Suprapubic skin (tissue), 4 donors: ENCODE measurements at places on chromosomes 6 and 20.

DNA sequence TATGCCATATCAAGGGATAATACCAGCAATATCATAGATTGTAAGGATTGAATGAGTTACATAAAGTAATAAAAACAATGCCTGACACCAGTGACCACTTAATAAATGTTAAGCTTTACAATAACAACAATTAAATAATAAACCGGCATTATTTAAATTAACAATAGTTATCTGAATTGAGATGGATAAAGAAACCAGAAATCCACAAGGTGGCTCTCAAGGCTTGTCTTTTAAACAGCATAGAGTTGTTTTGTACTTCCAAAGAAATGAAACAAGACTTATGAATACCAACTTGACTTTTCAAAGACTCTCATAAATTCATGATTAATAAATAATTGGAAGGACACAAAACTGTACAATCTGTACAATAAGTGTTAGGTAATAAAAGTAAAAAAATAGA, 203.1 kb downstream of the ASCC3 start:
- DNase-seq = no peak

DNA sequence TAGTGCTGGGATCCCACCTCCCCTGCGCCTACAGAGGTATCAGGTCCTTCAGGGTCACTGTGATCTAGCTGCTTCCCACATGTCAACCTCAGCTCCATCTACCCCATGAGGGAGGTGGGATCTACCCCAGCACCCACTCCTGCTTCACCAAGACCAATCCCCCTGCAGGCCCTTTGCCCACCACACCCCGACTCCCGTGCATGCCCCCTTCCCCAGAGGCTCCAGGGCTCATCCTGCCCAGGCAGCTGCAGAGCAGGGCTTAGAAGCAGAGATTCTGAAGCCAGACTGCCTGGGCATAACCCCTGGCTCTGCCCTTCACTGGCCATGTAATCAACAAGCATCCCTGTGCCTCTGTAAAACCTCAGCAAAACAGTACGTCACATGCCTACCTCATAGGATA, 17.5 kb downstream of the COL11A2 start:
- no peak for DNase-seq

- DNase-seq = no peak
These were observed 27.3 kb upstream of the LAMA2 start for GRCh38 chr6:128855581-128856085.

- DNase-seq = no peak
These were observed 239.6 kb upstream of the PLCB4 start for GRCh38 chr20:8829256-8829655.

DNA sequence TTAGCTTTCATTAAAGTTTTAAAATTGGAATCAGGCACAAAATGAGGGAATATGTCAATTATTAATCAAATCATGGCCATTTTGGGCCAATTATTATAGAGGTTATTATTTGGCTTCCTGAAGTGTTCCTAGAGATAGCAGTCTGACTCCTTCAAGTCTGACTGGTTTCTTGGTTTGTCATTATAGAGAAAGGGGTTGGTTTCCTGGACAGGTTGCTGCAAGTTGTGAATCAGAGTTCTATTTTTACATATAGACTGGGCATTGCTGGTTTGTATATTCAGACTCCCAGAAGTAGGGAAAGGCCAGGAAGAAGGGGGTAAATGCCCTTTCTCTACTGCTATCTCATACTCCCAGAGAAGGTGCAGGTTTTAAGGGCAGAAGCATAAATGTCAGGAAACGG, 121.4 kb upstream of the CEP162 start:
- no peak for DNase-seq

- DNase-seq = no peak
These were observed 229.7 kb upstream of the ASCC3 start for GRCh38 chr6:101110814-101111213.

- DNase-seq = no peak
These were observed 75.3 kb downstream of the SLC23A2 start for GRCh38 chr20:4925842-4926530.

DNA sequence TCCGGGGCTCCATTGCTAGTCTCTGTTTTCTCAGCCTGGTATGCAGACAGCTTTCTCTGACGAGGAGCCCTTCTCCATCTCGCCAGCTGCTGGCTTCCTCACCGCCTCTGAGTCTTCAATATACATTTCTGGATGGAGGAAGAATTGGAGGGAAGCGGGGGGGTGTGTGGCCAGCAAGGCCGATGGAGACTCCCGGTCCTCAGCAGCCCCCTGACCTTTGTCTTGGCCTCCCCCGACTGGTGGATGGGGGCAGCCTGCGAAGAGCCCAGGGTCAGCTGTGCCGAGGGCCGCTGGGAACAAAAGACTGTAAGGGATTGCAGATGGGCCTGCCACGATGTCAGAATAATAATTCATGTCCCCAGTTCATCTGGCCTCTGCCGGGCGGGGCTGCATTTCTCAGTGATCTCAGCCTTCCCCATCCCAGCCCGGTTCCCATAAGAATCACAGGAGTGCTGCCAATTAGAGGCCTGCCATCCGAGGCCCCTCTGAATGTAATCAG, 54.3 kb upstream of the STX16 start:
- no peak for DNase-seq

GRCh38 chr6:1130709-1131108, 181.2 kb upstream of the FOXQ1 start:
- no peak for DNase-seq

- DNase-seq = no peak
These were observed 29.6 kb downstream of the PMEPA1 start for GRCh38 chr20:57680131-57680716.

DNA sequence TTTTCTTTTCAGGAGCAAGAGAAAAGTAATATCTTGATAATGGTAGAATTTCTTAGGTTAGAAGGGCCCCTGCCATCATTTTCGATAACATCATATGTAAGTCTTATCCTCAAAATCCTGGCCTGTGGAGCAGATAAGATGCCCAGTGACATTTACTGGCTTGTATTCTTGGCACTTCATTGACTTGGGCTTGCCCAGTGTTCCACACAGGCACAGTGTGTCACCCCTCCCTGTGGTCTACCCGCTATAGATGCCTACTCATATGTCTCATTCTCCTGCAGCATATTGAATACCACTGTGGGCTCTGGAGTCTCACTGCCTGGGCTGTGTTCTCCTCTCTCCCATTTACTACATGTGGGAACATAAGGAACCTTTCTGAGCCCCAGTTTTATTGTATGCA, 105.0 kb downstream of the GRM1 start:
- DNase-seq = no peak

- DNase-seq = no peak
These were observed 98.3 kb downstream of the ELOVL5 start for GRCh38 chr6:53250176-53251032.

DNA sequence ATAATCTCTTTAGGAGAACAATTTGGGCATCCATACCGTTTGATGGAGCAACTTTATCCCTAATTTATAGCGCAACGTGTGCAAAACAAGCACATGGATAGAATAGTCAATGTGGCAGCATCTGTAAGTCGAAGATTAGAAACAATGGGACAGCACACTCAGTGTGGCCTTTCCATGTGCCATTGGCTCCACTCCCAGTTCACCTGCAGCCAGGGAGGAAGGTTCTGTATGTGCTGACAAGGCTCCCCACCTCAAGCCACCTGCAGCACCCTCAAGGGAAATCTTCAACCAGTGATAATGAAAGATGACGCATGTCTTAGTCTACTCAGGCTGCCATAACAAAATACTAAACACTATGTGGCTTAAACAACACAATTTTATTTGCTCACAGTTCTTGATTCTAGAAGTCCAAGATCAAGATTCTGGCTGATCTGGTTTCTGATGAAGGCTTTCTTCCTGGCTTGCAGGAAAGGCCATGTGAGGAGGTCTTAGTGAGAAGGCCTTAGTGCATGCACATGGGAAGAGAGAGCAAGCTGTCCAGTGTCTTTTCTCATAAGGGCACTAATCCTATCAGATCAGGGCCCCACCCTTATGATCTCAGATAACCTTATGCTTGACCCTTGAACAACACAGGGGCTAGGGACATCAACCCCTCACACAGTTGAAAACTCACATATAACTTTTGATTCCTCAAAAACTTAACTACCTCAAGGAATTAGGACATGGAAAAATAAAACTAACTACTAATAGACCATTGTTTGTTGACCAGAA, 34.9 kb upstream of the SHLD1 start:
- DNase-seq = no peak

- no peak for DNase-seq
These were observed 46.5 kb downstream of the PPARD start for GRCh38 chr6:35388772-35389352.

DNA sequence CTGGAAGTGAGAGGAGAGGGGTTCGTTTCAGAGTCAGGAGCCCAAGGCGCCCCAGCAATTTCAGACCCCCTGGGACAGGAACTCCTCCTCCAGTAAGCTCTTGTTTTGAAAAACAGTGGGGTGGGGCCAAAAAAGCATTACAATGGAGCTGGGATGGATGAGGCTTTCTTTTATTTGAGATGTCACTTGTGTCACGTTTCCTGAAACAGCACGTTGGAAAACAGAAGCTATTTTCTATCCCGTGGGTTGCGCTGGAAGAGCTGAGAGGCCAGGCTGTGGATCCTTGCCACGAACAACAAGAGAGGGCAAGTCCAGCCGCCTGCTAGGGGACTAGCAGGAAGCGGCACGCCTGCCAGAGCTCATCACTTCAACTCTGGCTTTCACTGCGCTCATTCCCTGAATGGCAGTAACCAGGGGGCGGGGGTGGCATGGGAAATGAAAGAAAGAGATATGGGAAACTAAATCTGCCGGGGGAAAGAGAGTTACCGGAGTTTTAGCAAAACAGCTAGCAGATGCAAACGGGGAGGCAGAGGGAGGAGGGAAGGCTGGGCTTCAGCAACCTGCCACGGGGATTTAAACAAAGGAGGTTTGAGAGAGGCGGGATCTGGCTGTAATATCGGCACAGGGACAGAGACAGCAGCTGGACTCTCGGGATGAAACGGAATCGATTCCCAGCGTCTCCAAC, 34.6 kb downstream of the GCNT2 start:
- peak; percentile 86 for DNase-seq

- no peak for DNase-seq
These were observed 1.7 kb downstream of the SHLD1 start for GRCh38 chr20:5751856-5752255.

- no peak for DNase-seq
These were observed 196.9 kb downstream of the AKAP7 start for GRCh38 chr6:131331873-131332781.

DNA sequence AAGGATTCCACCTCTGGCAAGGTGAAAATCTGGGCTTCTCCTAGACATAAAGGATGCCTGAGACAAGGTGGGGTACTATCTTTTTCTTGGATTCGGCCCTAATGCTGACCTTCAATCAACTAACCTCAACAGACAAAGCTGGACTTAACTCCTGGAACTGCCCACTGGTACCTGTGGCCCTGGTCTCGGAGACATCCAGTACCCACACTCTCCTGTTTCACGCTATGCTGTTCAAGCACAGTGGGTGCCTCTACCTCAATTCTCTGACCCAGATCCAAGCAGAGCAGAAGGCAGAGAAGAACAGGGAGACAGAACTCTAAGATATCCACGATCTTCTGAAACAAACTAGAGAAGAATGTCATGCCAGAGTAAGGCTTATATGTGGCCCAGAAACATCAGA, 189.8 kb upstream of the FOXQ1 start:
- DNase-seq = no peak

DNA sequence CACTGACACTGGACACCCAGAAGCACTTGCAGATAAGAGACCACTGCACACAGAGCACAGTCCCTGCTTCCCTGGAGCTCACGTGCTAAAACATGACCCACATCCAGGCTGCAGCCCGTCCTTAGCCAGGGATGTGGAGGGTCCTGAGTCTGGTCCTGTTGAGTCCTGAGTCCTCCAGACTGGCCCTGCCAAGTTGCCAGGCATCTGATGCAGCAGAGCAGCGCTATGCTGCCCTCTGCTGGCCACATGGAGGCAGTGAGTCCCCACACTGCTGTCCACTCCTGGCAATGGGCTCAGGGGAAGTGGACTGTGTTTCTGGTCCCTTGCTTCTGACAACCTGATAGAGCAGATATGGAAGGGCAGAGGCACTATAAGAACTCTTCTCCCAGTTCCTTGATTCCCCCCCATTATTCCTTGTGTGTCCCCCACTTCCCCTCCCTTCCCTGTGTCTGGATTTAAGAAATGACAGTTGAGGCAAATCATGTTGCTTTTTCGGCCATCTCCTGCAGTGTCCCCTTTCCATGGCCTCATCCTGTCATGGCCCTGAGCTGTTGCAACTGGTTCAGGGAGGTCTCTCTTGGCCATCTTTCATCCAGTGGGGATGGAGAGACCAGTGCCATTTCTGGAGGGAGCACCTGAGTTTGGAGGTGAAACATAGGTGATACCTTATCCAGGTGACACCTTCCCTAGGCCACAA, 86.0 kb downstream of the DHX35 start:
- DNase-seq = peak; percentile 75

DNA sequence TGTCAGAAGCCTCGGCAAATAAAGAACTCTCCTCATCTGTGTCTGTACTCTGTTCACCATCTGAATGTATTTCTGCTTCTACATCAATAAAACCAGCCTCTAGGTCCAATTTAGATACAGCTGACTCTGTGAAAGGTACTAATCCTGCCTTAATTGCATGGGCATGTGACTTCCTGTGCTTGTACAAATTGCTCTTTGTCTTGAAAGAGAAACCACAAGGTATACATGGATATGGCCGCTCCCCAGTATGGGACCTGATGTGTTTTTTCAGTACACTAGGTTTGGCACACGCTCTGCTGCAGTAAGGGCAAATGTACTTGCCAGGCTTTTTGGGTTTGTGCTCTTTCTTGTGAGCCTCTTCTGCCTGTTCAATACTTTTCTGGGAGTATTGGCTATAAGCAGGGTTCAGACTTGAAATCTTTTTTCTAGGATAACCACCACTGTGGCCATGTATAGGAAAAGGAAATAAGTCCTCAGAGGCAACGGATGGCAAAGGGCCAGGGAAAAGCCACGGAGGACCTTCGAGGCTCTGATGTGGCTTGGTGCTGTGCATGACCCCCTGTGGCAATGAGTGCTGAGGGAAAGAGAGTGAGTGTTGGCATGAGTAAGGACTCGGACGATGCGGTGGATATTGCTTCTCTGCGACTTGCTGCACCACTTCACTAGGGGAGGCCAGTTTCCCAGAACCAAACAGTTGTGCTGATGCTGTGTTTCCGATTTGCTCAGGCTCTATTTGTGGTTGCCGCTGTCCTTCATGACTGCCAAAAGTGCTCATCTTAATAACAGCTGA, 170.9 kb downstream of the HIVEP2 start:
- DNase-seq = no peak

DNA sequence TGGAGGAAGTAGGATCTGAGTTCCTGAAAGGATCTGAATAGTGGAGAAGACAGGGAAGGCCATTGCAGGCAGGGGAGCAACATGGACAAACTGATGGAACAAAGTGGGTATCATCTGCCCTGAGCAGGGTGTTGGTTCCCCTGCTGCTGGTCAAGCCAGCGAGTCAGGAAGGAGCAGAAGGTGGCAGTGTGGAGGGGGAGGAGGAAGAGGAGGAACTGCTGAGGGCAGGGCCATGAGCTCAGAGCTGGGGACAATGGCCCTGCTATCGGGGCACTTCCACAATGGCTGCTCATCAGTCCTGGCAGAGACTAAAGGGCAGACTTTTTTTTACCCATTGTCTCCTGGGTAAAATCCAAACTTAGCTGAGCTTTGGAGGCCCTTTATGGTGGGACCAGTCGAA, 13.6 kb downstream of the CNBD2 start:
- DNase-seq = no peak

- DNase-seq = no peak
These were observed 15.4 kb downstream of the GCLC start for GRCh38 chr6:53529324-53530036.

GRCh38 chr6:64040113-64040512, 404.5 kb downstream of the PHF3 start:
- DNase-seq = no peak

GRCh38 chr20:12966468-12967085, 42.2 kb upstream of the SPTLC3 start:
- DNase-seq = no peak

GRCh38 chr6:34836008-34836407, 44.1 kb downstream of the BLTP3A start:
- no peak for DNase-seq
